Mammary epithelial cell (primary cell): ENCODE measurements at places on chromosomes 11 and 22. TPM values are rescaled to one million over a fixed set of nuclear protein-coding genes. Genes with fewer than 3 reads are reported as not detected.

Gene KCNC1
- total RNA-seq, result not detected in 2 replicates

Gene OR52I2
- not detected for total RNA-seq

Gene MALAT1
- total RNA-seq, result 9,320 and 12,155 TPM in 2 replicates

Gene CCDC34
- 6.7 and 10.4 TPM in 2 replicates for total RNA-seq
